ENCODE measurements at places on chromosomes 3 and 15. TPM values are rescaled to one million over a fixed set of nuclear protein-coding genes. Genes with fewer than 3 reads are reported as not detected.

Gene SEC22C
- 43.6 TPM for total RNA-seq

Gene PLA1A
- total RNA-seq, result 6.7 TPM

Gene SEMA7A
- total RNA-seq, result 3.6 TPM

Gene TMEM212
- total RNA-seq, result not detected

Gene SUSD5
- 13.8 TPM for total RNA-seq

Gene SCAMP5
- 13.4 TPM for total RNA-seq

Gene POLR2M
- 77.0 TPM for total RNA-seq

Gene RPL22L1
- total RNA-seq, result 45.1 TPM
